Spinal cord (tissue), 10 donors: ENCODE measurements at places on chromosomes 7 and 10. TPM values are rescaled to one million over a fixed set of nuclear protein-coding genes. Genes with fewer than 3 reads are reported as not detected.

DNA sequence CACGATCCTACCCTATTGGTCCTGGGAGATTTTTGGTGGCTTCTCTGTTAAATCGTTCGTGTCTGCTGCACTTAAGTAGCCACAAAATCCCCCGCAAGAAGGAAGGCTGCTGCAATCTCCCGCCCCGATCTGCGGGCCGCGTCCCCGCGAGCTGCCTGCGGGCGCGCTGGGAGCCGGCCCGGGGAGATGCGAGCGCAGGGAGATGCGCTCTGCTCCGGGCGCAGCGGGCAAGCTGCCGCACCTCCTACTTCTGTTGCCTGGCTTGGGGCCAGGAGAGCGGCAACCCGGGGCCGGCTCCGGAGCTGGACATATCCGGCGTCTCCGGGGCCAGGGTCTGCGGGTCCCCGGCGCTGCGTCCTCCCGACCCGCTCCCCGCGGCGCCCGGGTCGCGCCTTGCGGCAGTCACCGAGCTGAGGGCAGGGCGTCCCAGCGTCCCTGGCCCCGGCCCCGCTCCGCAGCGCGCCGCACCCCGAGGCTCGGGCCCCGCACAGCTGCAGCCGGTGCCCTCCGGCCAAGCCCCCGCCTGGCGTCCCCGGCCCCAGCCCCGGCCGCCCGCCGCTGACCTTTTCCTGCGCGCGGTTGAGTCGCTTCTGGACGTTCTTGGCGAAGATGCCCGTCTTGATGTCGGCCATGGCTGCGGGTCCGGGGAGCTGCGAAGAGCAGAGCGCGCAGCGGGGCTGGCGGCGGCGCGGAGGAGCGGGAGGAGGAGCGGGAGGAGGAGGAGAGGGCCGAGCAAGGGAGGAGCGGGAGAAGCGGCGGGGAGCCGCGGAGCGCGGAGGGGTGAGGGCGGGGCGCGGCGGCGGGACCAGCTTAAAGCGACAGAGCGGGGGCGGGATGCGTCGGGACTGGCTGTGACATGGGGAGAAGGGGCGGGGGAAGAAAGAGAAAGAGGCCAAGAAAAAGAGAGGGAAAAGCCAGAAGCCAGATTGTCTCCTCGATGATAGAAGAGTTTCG, at the start of gene AMPH:
TSS of gene AMPH (minus strand) at position 654 of the 954 bp plus-strand sequence. CDS start at position 632, 22 bp downstream.
- no peaks in the 10 kb centered on the region for H3K27me3 ChIP-seq
- no peaks in the 10 kb centered on the region for H3K36me3 ChIP-seq
- no peak within 1 kb of the TSS for H3K27ac ChIP-seq
- H3K4me1 ChIP-seq = peaks cover 11% of the 10 kb centered on the region
- DNase-seq = peak; percentile 40

DNA sequence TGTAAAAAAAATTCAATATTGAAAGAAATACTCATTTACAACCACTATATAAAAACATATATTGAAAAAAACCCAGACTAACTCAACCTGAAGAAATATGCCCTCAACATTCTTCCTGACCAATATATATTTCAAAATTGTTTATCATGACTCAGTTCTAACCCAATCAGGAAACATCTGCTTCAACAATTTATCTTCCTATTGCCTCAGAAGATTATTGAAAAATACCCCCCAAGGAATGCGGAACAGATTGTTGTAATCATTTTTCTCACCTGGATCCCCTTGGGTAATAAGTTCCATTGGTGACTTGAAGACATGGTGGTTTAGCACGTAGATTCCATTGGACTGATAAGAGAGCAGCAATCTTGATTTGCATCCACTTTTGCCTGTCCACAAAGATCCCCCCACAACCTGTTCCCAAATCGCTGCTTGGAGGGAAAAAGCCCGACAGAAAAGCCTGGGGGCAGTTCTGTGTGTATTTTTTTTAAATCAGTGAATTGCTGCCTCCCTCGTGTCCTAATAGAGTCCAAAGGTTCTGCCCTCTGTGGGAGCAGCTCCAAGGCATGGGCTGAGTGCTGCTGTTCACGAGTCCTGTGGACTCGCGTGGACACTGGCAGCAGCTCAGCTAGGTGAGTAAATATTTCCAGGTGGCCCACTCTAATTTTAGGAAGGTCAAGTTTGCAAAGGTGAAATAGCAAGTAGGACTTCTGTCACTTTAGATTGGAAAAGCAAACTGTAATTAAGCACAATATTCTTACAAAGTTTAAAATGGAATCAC, 5.9 kb upstream of the INHBA start:
- H3K4me3 ChIP-seq = no peak overlapping the region
- H3K4me1 ChIP-seq = peaks cover 19% of the 10 kb centered on the region
- no peak for DNase-seq
- H3K36me3 ChIP-seq = no peaks in the 10 kb centered on the region
- no peak overlapping the region for H3K27ac ChIP-seq

DNA sequence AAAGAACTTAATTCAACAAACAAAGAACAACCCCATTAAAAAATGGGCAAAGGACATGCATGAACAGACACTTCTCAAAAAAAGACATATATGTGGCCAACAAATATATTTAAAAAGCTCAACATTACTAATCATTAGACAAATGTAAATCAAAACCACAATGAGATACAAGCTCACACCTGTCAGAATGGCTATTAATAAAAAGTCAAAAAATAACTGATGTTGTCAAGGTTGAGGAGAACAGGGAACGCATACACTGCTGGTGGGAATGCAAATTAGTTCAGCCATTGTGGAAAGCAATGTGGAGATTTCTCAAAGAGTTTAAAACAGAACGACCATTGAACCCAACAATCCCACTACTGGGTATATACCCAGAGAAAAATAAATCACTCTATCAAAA, 19.1 kb downstream of the ZFAND4 start:
- H3K27ac ChIP-seq = no peak overlapping the region
- no peak for DNase-seq
- no peaks in the 10 kb centered on the region for H3K4me1 ChIP-seq

GRCh38 chr7:134705716-134706115, 59.1 kb downstream of the BPGM start:
- H3K4me3 ChIP-seq = no peak overlapping the region
- no peak overlapping the region for H3K27ac ChIP-seq
- H3K36me3 ChIP-seq = no peaks in the 10 kb centered on the region
- DNase-seq = no peak

DNA sequence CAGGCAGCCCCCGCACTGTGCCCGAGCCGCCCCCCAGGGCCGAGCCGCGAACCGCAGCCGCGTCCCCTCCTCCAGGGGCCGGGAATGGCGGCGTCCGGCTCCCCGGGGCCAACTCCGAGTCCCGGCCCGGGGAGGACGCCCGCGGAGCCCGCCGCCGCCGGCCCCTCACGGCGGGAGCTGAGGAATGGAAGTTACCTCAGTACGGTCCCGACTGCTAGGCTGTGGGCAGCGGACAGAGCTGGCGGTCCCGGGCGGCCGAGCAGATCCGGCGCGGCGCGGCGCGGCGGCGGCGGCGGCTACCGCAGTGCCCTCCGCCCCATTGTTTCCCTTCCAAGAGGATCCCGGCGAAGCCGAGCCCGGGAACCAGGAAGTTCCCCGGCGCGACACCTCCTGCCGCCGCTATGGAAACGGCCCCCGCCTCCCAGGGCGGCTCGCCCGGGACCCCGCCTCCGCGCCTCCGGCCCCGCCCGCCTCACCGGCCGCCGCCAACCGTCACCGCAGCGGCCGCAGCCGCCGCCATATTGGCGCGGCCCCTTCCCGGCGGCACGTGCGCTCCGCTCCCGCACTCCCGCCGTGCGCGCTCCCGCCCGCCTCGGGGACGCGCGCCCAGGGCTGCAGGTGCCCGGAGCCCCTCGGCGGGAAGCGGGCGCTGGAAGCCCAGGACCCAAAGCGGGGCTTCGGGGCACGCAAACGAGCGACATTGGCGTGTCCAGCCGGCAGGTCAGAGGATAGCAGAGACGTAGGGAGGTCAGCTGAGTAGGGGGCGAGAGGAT, at the start of gene USP6NL:
TSS of gene USP6NL (minus strand) at position 403 of the 773 bp plus-strand sequence. CDS start 14,016 bp downstream, outside the sequence.
- no peaks in the 10 kb centered on the region for H3K36me3 ChIP-seq
- H3K27me3 ChIP-seq = no peaks in the 10 kb centered on the region
- H3K27ac ChIP-seq = peak within 1 kb of the TSS; percentile 83
- peak; percentile 95 for DNase-seq
- H3K4me1 ChIP-seq = peaks cover 7% of the 10 kb centered on the region

GRCh38 chr7:138796038-138796615, 1.7 kb upstream of the TMEM213 start:
- no peak for DNase-seq
- H3K4me3 ChIP-seq = no peak overlapping the region
- H3K27ac ChIP-seq = no peak overlapping the region
- H3K36me3 ChIP-seq = no peaks in the 10 kb centered on the region

Gene LRRC72
- not detected for total RNA-seq

Gene FZD8
- total RNA-seq = 21.2 TPM

- no peaks in the 10 kb centered on the region for H3K27me3 ChIP-seq
- DNase-seq = no peak
- H3K36me3 ChIP-seq = peaks cover 24% of the 10 kb centered on the region
- H3K27ac ChIP-seq = no peak overlapping the region
- peaks cover 26% of the 10 kb centered on the region for H3K4me1 ChIP-seq
- no peak overlapping the region for H3K4me3 ChIP-seq
Measured at GRCh38 chr7:1922870-1923236, 252.8 kb downstream of the ELFN1 start.

GRCh38 chr10:27349987-27350386, 109.4 kb upstream of the ACBD5 start:
- no peaks in the 10 kb centered on the region for H3K36me3 ChIP-seq
- no peak for DNase-seq
- H3K27ac ChIP-seq = no peak overlapping the region
- H3K4me1 ChIP-seq = no peaks in the 10 kb centered on the region
- no peak overlapping the region for H3K4me3 ChIP-seq

DNA sequence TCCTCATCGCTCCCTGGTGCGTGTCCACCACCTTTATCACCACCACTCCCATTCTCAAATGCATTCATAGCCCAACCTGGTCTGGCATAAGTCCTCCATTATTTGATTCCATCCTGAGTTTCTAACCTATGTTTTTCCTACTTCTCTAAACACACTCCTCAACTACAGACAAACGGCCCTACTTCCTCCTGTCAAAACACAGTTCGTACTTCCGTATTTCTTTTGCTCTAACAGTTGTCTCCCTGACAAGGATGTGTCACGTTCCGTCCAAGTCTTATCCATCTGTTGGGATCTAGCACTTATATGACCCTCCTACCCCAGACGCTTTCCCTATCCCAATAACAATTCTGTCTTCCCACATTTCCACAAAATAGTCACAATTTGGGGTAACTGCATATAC, 46.8 kb downstream of the DOCK4 start:
- H3K4me3 ChIP-seq = no peak overlapping the region
- H3K36me3 ChIP-seq = no peaks in the 10 kb centered on the region
- H3K4me1 ChIP-seq = peaks cover 16% of the 10 kb centered on the region
- no peaks in the 10 kb centered on the region for H3K27me3 ChIP-seq

- no peaks in the 10 kb centered on the region for H3K36me3 ChIP-seq
- no peak overlapping the region for H3K4me3 ChIP-seq
- no peaks in the 10 kb centered on the region for H3K27me3 ChIP-seq
- H3K4me1 ChIP-seq = no peaks in the 10 kb centered on the region
- no peak overlapping the region for H3K27ac ChIP-seq
Measured at GRCh38 chr7:136064627-136065237, 87.6 kb upstream of the MTPN start.

DNA sequence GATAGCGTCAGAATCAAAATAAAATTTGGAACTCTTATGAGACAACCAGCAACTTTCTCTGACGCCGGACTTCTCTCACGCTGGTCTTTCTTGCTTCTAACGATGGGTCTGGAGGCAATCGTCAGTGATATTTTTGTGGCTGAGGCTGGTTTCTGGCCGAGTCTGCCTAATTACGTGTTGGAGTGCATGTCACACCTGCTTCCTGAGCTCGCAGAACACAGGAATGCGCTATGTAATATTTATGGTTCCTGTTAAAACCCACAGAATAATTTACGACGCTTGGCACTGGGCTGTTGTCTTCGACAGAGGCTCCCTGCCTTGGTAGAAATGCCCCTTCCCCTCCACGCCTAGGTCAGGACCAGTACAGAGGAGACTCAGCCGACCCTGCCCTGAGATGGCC, 64.9 kb downstream of the NPTX2 start:
- H3K27ac ChIP-seq = no peak overlapping the region
- H3K4me1 ChIP-seq = no peaks in the 10 kb centered on the region

DNA sequence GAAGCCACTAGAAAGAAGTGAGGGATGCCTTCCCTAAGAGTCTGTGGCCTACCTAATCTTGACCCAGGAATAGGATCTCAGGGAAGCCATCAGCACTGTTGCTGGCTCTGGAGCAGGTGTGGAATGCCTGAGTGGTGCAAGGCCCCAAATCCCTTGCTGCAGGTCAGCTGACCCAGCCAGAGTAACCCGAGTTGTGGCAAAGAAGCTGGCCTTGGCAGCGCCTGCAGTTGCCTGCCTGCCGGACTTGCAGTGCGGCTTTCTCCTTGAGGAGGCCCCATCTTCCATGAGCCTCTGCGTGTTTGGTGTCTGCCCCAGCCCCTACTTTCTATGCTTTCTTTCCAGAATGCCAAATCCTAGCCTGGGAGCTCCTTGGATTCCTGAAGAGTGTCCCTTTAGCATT, 5.8 kb downstream of the KIAA1217 start:
- no peak overlapping the region for H3K4me3 ChIP-seq
- no peak for DNase-seq

DNA sequence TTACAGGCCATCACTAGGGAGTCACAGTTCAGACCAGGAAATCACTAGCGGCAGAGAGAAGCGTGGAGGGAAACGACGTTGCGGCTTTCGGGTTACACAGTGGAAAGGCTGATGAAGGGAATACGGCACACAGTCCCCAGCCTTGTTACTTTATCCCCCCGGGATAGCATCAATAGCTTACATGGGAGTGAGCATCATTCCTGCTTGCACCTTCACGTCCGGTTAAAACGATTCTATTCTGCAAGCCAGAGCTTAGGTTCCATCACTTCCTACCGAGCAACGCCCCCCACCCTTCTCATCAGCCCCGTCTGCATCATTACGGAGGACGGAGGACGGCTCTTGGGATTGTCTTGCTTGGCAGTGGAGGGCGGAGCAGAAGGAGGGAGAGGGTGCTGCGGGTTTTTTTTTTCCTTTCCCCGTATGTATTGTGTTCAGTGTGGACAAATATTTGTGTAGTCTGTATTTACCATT, 124.9 kb downstream of the CLEC2L start:
- no peak for DNase-seq
- no peaks in the 10 kb centered on the region for H3K27me3 ChIP-seq
- peaks cover 64% of the 10 kb centered on the region for H3K4me1 ChIP-seq
- H3K36me3 ChIP-seq = peaks cover 10% of the 10 kb centered on the region

GRCh38 chr7:142348921-142349405, 91.1 kb upstream of the PRSS58 start:
- H3K4me1 ChIP-seq = no peaks in the 10 kb centered on the region
- no peak overlapping the region for H3K27ac ChIP-seq
- DNase-seq = no peak
- H3K4me3 ChIP-seq = no peak overlapping the region

GRCh38 chr7:40546616-40547501, 412.1 kb downstream of the SUGCT start:
- no peaks in the 10 kb centered on the region for H3K36me3 ChIP-seq
- no peak overlapping the region for H3K27ac ChIP-seq
- H3K27me3 ChIP-seq = no peaks in the 10 kb centered on the region
- no peak overlapping the region for H3K4me3 ChIP-seq
- DNase-seq = no peak
- no peaks in the 10 kb centered on the region for H3K4me1 ChIP-seq

DNA sequence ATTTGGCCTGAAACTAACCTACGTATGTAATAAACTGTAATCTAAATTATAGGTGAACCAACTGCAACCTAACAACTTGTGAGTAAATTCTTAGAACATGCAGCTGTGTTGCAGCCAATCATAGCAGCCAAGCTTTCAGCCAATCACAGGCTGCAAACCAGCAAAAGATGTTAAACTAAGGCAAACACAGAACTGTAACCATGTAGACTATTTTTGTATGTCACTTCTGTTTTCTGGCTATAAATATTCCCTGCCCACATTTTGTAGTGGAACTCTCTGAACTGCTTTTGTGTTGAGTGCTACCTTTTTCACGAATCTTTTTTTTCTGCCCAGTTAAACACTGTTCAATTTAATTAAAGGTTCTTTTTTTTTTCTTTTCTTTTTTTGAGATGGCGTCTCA, 28.2 kb upstream of the ZPBP start:
- no peaks in the 10 kb centered on the region for H3K36me3 ChIP-seq
- no peaks in the 10 kb centered on the region for H3K27me3 ChIP-seq
- H3K4me3 ChIP-seq = no peak overlapping the region
